SK-MEL-5 (cell line): ENCODE measurements at places on chromosomes 12 and 14. TPM values are rescaled to one million over a fixed set of nuclear protein-coding genes. Genes with fewer than 3 reads are reported as not detected.

GRCh38 chr12:101608301-101609133, 13.7 kb downstream of the MYBPC1 start:
- peak; percentile 26 for DNase-seq

DNA sequence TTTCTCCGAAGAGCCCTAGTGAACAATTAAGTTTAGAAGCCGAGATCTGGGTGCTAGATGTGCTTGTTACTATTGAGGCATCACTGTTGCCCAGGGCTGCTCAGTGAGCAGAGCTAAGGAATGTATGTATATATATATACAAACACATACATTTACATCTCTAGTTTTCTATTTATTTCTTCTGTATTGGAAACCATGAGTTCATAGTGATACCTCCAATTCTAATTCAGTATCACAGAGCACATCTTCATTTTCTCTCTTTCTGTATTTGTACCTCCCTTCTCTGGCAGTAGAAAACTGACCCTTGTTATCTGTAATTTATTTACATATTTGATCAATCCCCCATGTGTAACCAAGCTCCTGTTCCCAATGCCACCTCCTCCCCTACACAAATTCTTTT, 40.7 kb upstream of the FUT8 start:
- no peak for DNase-seq

GRCh38 chr14:98230411-98230810, 1041.6 kb downstream of the BCL11B start:
- no peak for DNase-seq

DNA sequence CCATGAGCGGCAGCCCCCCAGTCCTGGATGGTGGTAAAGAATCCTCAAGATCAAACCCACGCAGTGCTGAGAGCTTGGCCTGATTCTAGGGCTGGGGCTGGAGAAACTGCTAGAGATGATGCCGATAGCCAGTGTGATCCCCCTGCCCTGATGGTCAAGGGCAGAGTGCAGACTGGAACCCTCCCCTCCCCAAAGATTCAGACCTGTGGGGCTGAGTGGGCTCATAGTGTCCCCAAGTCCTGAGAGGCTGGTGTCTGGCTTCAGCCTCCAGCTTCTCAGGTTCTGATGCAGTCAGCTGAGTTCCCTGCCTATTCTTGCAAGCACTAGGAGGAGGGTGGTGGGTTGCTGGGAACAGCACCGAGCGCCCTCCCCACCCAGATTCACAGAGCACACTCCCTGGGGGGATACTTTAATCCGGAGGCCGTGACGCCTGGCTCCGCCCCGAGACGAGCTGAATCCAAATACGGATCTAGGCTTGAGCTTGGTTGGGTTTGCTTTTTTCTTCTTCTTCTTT, 11.9 kb downstream of the RHOF start:
- DNase-seq = no peak

- DNase-seq = no peak
These were observed 10.3 kb downstream of the KIF26A start for GRCh38 chr14:104148433-104149277.

GRCh38 chr12:95583933-95584332, 32.7 kb upstream of the USP44 start:
- peak; percentile 31 for DNase-seq

DNA sequence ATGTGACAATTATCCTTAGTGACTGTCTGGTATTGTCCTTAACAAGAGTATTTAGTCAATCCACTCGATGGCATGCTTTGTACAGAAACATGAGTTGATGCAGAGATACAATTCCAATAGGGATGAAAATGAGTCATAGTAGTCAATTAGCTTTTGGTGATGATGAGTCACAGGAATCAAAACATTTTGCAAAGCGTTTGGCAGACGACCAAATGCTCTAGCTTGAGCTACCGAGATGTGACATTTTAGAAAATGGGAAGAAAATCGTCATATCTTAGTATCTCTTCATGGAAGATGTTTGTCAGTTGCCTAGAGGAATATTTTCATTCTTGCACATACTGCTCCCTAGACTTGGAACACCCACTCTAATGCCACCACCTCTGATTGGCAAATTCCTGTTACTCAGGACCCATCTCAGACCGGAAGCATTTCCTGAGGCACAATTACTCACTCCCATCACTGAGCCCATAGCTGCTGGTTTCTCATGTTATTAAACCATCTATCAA, 95.0 kb downstream of the LMNTD1 start:
- peak; percentile 89 for DNase-seq

- DNase-seq = no peak
These were observed 17.1 kb downstream of the ACTN1 start for GRCh38 chr14:68961781-68962584.

DNA sequence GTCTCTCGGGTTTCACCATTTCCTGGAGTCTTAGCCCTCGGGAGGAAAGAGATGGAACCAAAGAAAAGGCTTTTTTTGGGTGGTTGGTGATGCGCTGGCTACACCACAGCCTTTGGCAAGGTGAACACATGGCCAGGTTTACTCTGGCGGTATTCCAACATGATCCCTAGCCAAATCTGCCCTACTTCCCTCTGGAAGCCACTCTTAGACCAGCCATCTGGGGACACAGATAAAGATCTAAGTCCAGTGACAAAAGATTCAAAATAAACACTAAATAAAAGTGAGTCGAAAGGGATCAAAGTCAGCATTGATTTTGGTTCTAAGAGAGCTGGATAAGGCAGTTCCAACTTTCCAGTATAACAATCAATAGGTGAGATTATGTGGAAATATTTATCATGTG, 694.5 kb downstream of the VRK1 start:
- DNase-seq = no peak

DNA sequence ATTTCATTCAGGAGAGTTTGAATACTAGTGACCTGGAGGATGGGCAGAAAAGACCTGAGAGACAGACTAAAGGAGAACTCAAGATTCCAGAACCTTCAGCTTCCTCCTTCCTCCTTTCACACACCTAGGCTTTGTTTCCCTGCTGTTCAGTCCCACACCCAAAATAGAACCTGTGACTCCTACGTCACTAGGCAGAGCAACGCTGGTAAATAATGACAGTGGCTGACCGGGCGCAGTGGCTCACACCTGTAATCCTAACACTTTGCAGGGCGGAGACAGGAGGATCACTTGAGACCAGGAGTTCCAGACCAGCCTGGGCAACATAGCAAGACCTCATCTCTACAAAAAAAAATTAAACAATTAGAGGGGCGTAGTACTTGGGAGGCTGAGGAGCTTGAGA, 166.4 kb upstream of the FKBP4 start:
- no peak for DNase-seq

DNA sequence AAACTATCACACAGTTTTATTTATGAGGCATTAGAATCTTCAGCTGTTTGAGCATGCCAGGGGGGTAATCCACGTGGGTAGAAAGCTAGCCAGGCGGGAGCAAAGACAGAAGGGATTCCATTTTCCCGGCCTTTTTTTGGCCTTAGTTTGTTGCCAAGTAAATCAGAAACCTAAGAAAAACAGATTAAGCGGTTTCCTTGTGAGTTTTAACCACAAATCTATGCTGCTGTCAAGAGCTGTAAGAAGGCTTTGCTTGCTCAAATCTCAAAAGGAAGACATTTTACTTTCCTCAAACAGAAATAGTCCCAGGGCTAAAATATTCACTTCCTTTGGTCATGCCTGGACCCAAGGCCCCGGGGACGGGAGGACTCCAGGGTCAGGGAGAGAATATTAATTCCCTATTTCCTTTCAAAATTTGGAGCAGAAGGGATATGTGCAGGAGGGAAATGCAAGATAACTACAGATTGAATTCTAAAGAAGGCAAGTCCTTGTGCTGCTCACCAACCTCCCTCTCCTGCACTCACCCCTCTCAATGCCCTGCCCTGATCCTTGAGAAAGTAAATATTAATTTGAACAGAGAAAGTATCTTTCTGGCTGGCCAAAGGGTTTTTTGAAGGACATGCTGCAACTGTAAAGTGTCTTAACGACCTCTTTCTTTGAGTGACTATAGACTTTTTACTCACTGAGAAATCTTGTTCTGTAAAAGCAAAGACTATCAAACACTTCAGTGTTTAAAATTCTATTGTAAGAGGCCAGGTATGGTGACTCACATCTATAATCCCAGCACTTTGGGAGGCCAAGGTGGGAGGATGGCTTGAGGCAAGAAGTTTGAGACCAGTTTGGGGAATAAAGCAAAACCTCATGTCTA, 75.7 kb downstream of the HSD17B6 start:
- no peak for DNase-seq

DNA sequence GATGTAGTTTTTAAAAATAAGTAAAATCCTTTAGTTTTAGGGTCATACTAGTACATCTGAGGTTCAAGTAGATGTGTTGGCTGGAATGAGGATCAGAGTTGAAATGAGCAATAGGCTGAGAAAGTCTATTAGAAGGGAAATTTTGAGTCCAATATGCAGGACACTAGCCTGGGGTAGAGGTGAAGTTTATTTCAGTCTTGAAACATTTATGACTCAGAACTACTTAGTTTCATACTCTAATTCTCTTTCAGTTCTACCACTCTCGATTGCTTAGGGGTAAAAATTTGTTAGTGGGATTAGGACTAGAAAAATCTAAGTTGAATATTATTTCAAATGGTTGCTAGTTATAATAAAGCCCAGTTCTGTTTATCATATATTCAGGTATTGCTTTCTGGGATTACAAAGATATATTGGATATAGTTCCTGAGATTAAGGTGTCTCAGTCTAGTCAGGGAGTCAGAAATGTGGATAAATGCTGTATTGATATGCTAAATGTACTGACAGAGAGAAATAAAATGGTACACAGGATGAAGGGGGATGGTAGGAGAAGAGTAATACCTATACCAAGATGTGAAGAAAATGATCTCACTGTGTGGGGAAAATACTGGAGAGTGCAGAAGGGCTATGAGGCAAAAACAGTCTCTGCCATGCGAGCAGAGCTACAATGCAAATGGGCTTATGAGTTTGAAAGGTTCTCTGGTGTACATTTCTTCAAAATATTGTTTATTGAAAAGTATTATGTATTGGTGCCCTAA, 395.8 kb upstream of the FBXO33 start:
- no peak for DNase-seq

DNA sequence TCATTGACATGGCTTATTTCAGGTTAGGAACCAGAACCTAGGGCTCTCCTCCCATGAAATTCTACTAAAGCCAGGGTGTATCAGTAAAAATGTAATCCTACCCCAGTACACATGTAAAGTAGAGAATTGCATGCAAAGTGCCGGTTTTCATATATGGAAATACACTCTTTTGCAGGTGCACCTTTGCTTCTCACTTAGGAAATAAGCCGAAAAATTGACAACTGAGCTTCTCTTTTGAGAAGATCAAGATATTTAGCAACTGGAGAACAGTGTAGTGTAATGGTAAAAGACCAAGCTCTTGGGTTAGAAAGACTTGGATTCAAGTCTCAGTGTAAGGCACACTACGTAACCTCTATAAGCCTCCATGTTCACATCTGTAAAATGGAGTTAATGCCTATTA, 82.4 kb downstream of the SLC38A6 start:
- DNase-seq = no peak

- DNase-seq = no peak
These were observed 147.0 kb downstream of the SLC16A7 start for GRCh38 chr12:59742841-59743240.

DNA sequence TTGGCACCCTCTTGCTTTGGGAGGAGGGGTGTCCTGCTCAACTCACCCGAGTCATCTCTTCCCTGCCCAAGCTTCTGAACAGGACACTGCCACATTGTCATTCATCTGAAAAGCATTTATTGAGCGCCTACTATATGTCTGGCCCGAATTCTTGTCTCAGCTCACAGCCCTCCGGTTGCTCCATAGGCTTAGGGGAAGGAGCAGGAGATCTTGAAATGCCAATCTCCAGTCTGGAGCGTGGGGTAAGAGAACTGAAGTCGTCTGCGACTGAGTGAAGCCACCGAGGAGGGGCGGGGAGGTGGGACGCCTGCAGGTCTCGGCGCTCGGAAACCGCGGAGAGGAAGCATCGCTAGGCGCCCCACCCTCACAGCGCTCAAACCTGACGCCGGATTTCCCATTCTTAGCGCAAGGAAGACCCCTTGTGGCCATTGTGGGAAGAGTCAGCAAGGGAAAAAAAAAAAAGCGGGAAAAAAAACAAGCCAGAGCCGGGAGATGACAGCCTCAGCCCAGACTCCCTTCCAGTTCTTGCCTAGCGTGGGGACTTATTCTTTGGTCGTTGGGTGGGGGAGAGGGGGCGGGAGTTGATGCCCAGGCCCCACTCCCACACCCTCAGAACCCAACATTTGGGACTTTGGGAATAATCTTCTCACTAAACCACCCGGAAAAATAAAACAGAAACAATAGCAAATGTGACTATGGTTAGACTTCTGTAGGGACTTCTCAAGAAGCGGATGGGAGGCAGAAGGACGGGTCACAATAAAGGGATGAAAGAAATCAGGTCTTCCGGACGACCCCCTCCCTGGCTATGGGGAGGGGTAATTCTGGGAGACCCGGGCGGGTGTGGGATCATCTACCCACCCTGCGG, 28.2 kb upstream of the SMUG1 start:
- DNase-seq = peak; percentile 91

GRCh38 chr12:4388032-4388431, 8.5 kb upstream of the FGF23 start:
- DNase-seq = no peak

GRCh38 chr14:74733221-74733620, 20.3 kb downstream of the FCF1 start:
- no peak for DNase-seq

DNA sequence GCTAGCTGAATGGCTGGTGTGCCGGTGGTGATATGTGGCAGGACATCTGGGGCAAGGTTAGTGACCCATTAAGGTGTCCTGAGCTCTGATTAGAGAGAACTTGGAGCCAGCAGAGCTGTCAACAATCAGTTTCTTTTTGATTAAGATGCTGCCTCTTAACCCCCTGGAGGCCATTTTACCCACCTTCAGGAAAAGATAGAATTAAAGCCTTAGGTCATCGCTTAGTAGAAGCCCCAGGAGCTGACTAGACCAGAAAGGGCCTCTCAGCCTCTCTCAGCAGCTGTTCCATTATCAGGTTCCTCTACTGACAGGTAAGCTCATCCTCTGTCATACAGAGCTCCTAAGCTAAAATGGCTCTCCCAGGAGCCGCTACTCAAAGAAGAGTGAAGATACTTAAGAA, 339.0 kb downstream of the FUT8 start:
- DNase-seq = no peak

DNA sequence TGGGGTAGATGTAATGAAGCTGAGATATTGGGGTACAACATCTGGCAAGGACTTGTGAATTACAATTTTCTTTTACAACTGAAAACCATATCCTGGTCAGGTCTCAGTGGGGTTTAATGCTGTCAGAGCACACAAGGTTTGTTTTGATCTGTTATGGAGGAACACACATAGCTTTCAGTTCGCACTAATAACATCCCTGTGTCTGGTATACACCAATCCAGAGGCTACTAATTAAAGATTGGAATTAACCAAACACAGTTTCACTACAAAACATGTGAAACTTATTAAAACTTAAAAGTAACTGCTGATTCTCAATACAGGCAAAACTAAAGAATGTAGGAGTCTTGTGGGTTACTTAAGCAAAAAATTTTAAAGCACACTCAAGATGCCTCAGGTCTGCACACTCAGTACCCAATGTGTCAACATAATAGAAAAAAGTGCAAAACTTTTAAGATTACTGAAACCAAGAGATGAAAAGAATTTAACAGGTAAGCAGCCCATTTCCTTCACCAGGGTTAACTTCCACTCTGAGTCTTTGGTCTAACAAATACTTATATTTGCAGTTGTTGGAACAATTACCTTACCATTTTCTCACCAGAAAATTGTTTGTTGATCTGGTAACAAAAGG, 77.4 kb downstream of the LLPH start:
- no peak for DNase-seq

The NTN4 gene
- total RNA-seq = 0.58 TPM in 1 of 2 replicates, not detected in the other

The KCNA5 gene
- total RNA-seq = not detected in 2 replicates

The PUS1 gene
- total RNA-seq = 26.5 and 27.8 TPM in 2 replicates

The LHX5 gene
- 0.03 TPM in 1 of 2 replicates, not detected in the other for total RNA-seq

The BAZ2A gene
- 15.4 and 27.9 TPM in 2 replicates for total RNA-seq

The APOF gene
- total RNA-seq = not detected in 2 replicates

The GLIPR1L2 gene
- not detected in 2 replicates for total RNA-seq
